ENCODE measurements at places on chromosomes 4 and X.

- no peak for DNase-seq
Measured at GRCh38 chr4:182819751-182820150, 97.4 kb downstream of the DCTD start.

DNA sequence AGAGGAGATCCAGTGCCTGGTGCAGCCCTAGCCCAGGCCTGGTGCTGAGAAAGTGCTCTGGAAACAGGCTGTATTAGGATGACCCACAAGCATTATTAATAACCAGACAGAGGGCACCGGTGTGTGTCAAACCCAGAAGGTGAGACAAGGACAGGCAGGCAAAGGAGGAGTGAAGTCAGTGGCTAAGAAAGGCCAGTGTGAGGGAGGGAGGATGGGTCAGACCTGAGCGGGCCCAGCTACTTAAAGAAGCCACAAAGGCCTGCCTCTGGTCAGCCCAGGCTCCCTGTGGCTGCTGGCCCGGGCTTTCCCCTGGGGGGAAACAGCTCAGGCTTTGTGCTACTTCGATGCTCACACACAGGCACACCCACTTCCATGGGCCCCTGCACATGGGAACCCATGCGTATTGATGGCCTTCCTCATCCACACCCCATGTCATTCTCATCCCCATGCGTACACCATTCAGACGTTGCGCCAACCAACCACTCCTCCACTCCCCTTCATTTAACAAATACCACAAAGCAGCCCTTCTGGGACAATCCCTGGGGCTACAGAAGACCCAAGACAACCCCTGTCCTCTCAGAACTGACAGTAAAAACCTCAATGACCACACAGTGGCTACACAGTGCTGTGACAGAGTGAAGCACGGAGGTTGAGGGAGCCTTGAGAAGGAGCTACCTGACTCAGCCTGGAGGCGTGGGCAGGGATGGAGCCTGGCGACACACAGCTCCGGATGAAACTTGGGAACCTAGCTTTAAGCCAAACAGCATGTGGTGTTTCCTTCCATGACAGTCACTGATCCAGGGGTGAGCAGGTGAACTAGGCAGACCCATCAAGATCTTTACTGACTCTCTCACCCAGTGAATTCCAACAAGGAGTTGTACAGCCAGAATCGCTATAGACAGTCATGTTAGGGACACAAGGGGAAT, 24.9 kb upstream of the MTM1 start:
- no peak for DNase-seq

GRCh38 chrX:118536687-118537461, 41.3 kb downstream of the DOCK11 start:
- DNase-seq, result peak; percentile 30

GRCh38 chrX:40104630-40104984, 6.8 kb upstream of the BCOR start:
- peak; percentile 64 for DNase-seq

DNA sequence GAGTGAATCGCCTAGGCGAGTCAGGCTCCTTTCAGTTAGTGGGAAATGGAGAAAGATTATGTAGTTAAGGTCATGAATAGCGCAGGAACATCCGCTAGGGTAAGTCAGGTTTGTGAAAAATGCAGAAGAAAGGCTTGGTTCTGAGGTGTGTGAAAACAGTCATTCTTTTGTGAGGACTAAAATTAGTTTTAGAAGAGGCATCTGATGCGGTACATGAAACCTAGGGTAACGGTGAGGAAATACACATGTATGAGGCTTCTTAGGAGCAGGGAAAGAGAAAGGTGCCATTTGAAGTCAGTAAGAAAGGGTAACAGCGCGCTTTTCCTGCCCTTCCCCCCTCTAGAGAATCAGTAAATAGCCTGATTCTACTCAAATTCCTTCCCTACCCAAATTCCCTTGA, 570 bp upstream of the RNF128 start:
- DNase-seq, result no peak

- DNase-seq, result no peak
Measured at GRCh38 chr4:146649232-146649631, 10.5 kb downstream of the POU4F2 start.

GRCh38 chr4:121777625-121778024, 12.7 kb upstream of the SMIM43 start:
- no peak for DNase-seq

DNA sequence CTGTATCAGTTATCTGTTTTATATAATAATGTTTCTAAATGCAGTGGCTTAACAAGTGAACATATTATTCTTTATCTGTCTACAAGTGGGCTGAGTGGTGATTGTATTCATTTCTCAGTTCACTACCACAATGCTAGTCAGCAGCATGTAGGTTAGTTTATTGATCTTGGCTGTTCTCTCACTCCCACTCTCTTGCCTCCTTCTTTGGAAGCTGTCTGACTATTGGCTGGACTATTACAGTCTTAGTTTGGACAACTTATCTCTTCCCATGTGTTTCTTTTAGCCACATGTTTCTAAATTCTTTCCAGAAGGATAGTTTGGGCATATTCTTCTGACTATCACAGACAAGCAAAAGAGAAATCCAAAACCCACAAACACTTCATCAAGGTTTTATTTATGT, 459.5 kb upstream of the AGA start:
- DNase-seq, result peak; percentile 0

GRCh38 chr4:113576947-113577678, 184.4 kb downstream of the CAMK2D start:
- no peak for DNase-seq

GRCh38 chrX:55484948-55485347, 4.7 kb downstream of the USP51 start:
- no peak for DNase-seq

DNA sequence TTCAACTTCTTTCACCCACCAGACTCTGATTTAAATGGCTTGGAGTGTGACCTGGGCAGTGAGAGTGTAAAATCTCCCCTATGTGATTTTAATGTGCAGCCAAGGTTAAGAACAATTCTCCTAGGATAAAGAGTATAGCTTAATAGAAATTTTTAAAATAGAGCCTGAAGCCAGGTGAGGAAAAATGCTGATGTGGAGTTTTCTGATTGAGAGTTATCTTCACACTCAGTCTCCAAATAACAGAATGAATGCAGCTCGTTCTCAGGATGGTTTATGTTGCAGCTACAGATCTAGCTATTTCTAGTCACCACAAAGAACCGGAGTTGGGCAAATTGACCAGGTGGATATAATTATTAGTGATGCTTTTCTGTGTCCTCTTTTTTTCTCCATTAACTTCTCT, 70.7 kb downstream of the MOSPD2 start:
- no peak for DNase-seq
